ENCODE measurements at places on chromosomes 2 and 18.

- no peak for DNase-seq
Measured at GRCh38 chr18:76524900-76525698, 30.1 kb upstream of the ZNF516 start.

DNA sequence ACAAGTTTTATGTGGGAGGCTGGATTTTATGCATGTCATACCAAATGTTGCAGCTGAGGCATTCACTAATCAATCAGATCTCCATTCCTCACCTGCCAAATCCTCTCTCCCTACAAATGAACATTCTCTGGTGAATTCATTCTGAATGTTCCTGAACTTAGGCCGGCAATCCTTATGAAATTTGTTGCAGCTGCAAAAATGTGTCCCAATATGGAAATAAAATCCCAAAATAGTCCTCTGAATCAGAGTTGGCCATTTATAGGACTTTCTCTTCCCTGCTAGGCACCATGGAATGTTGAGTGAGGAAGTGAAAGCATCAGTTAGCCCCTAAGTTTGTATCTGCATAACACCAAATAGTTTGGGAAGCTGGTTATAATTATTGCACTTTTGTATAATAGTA is 25.6 kb downstream of the GCA start:
- no peak for DNase-seq

DNA sequence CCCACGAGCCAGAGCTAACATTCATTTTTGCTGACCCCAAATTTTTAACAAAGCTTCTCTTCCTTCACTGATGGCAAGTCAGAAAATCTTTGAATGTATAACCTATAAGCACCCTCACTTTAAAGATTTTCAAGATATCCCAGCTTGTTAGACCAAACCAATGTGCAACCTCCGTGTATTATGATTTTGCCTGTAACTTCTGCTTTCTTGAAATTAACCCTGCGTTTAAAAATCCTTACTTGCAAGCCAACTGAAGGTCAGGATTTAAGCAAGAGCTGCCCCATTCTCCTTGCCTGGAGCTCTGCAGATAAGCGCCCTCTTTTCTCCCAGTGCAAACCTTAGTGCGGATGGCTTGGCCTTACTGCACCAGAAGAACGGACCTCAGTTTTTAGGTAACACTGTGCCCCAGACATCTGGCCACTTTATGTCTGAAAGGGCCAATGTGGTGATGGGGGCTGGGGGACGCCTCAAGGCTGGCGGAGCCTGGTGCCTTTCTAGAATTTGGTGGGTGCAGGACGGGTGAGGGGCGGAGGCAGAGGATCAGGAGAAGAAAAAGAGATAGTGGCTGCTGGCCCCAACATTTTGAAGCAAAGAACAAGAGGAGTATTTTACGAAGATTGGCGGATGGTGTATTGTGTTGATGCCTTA is 805 bp upstream of the TNFRSF11A start:
- no peak for DNase-seq

DNA sequence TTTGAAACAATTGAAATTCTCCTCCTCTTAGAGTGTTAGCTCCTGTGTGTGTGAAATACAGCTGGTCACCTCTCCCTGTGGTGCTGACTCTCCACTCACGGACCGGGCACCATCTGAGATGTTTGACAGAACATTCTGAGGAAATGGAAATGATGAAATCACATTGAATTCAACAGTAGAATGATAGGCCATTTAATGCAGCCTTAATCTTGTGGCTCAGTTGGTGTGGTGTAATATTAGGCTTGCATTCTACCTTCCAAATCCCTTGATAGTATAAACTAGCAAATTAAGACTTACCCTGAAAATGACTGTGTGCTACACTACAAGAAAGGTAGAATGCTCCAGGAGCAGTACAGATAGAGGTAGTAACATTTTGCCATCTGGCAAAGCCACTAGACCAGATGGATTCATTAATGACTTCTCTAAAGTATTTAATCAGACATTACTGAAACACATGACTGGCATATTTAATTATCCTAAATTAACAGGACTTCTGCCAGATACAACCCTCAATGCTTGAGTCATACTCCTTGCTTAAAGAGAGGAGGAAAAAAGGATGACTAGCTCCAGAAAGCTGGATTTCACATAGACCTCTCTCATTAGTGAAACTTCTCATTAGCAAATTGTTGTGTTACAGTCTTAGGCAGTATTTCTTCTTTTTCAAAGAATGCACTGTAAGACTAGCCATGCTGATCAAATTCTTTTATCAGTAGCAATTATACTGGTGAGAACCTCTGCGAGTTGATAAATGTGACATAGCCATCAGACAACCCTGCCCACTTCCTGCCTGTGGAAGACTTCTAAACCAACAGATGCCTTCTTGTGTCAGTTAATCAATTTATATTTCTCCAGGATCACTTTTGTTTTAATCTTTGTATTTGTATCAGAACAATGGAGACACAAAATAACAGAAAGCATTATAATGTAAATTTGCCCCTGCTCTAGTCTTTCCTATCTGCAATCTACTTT is 80.6 kb downstream of the EML6 start:
- DNase-seq = no peak

DNA sequence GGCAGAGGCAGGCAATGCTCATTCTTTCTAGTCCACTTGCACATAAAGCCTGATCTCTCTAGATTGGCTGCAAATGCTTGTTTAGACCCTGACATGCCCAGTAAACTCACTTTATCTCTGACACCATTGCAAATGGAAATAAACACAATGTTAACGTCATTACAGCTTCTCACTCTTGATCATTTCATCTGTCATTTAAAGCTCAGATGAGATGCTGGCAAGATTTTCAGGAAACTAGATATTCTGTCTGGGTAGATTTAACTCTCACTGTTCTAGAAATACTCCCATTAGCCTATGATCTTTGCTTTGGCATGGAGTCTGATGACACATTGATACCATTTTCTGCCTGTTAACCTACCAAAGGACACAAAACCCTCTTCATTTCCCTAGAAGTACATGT is 320.7 kb upstream of the HNRNPA3 start:
- DNase-seq = no peak

DNA sequence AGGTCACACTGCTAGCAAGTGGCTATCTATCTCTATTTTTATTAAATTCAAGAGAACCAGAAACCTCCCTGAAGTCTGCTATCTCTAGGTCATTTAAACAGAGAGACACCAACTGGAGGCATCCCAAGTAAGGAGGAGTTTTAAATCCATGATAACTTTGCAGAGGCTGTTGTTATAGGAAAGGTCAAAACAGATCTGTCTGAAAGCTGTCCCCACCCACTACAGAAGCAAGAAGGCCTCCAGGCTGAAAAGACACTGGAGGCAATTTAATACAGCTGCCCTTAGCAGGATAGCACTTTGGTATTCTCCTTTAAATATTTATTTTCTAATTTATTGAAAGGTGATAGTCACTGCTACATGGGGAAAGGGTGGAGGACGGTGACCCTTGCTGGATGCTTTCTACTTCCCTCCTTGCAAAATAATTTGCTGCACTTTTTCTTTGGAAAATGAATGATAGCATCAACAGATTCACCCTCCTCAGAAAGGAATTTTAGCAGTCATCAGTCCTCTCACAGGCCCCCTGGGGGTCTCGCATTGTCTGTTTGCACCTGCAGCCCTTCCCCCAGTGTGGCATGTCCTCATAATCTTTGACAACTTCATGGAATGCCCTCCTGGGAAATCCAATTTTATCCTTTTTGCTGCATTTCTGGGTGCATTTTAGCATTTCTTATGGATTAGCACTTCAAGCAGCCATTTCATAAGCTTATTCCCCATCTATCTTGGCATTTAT is 429.5 kb upstream of the TNP1 start:
- DNase-seq = no peak

DNA sequence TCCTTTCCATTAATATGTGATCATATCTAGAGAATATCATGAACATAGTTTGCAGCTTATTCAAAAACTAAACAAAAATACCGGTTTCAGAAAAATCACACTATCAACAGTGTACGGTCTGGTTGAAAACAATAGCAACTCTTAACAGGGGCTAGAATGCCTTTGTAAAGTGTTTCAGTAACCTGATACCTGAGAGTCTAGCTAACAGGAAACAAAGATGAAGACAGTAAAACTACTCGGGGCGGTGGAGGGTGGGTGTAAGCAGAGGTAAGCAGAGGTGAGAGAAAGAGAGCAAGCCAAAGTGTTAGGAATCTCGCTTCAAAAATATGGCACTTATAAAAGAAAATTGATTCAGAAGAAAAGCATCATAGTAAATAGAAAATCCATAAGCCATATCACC is 109.0 kb upstream of the RGPD4 start:
- no peak for DNase-seq

GRCh38 chr2:5093056-5093455 is 599.1 kb upstream of the SOX11 start:
- no peak for DNase-seq

- no peak for DNase-seq
Measured at GRCh38 chr2:136067897-136068580, 49.9 kb downstream of the CXCR4 start.

- DNase-seq = no peak
Measured at GRCh38 chr2:130853391-130853790, 16.7 kb downstream of the ARHGEF4 start.

DNA sequence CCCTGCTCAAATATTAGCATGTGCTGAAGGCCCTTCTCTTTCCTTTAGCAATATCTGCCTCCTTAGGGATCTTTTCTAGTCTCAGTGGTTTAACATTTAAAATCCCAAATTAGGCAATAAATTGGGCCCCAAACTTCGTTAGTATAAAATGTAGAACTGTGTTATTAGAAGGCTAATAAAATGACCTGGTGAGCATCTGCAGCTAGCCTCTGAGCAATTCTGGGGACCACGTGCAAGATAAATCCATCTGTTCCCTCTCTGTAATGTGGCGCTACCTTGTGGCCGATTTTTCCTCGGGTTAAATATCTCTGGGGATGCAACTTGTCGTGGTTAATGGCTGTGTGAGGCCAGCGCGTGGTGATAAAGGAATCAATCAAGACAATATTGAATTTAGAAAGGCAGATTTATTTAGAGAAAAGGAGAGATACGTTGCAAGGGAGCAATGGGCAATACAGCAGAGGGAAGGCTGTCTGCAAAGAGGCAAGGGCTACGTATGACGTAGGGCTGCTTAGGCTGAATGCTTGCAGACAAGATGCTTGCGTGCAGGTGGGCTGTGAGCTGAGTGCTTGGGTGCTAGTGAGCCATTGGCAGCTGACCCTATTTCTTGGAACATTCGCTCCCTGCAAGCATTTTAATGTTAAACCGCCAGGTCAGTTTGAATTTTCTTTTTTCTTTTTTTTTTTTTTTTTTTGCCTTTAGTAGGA is 18.5 kb upstream of the IL36G start:
- DNase-seq = no peak

- DNase-seq = no peak
Measured at GRCh38 chr18:75226956-75227316, 16.3 kb downstream of the TSHZ1 start.

DNA sequence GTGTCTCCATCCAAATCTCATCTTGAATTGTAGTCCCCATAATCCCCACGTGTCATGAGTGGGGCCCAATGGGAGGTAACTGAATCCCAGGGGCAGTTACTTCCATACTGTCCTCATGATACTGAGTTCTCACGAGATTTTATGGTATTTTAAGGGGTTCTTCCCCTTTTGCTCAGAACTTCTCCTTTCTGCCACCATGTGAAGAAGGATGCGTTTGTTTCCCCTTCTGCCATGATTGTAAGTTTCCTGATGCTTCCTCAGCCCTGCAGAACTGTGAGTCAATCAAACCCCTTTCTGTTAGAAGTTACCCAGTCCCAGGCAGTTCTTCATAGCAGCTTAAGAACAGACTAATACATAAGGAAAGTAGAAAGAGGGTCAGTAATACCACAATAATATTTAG is 480.4 kb downstream of the KCNJ3 start:
- no peak for DNase-seq

DNA sequence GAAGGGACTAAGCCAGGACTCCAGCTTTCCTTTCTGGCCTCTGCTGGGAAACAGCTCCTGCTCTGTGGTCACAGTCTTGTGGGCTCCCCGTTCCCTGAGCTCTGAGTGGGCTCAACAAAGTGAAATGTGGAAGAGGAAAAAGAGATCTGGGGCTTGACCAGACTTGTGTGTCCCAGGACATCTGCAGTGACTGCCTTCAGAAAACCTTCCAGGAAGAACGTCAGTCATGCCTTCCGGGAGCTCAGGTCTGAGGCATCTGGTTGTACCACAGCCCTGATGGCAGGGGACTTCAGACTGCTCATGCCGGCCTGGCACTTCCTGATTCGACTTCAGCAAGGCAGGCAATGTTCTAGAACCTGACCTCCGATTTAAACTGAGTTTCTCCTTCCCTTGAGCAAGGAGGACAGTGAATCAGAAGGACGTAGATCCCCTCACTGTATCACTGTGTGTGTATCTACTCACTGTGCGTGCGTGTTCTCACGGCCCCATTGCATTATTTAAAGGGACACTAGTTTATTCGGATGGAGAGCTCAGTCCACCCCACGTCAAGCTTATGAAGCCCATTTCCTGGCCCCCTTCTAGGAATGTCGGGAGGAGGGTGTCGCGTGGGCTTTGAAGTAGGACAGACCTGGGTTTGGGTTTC is 548 bp upstream of the FBLN7 start:
- DNase-seq = no peak

DNA sequence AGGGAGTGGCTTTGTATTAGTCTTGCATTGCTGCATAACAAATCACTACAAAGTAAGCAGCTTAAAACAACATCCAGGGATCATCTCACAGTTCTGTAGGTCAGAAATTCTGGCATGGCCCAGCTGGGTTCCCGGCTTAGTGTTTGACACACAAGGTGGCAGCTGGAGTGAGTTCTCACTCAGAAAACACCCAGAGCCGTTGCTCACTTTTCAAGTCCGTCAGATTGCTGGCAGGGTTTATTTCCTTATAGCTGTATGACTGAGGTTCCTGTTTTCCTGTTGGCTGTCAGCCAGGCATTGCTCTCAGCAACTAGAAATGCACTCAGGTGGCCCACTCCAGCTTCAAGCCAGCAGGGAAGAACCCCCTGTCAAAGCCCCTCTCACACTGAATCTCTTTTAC is 324.1 kb downstream of the CCDC178 start:
- DNase-seq = peak; percentile 83

- DNase-seq = no peak
Measured at GRCh38 chr2:196951973-196952372, 25.5 kb upstream of the PGAP1 start.

- DNase-seq = no peak
Measured at GRCh38 chr2:105764059-105764458, 19.3 kb downstream of the NCK2 start.

DNA sequence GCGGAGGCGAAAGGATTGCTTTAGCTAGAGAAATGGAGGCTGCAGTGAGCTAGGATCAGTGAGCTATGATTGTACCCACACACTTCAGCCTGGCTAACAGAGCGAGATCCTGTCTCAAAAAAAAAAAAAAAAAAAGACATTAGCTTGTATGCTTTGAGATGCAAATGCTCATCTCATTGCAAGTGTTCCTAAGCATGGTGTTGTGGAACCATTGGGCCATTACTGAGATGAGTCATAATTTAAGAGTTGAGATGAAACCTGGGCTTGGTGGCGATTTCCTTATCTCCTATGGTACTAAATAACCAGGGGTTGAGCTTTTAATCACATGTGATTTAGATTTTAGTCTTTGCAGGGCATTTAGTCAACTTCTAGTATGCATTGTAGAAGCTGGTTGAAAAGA is 2.2 kb downstream of the PLEKHA3 start:
- no peak for DNase-seq

Measured in smooth muscle cell of the brain vasculature (primary cell).